Activated T-cell treated with anti-CD3 and anti-CD28 coated beads, Interleukin-2, amount 50 U/mL, for 4 hours (primary cell): ENCODE measurements at places on chromosomes 12 and 14.

DNA sequence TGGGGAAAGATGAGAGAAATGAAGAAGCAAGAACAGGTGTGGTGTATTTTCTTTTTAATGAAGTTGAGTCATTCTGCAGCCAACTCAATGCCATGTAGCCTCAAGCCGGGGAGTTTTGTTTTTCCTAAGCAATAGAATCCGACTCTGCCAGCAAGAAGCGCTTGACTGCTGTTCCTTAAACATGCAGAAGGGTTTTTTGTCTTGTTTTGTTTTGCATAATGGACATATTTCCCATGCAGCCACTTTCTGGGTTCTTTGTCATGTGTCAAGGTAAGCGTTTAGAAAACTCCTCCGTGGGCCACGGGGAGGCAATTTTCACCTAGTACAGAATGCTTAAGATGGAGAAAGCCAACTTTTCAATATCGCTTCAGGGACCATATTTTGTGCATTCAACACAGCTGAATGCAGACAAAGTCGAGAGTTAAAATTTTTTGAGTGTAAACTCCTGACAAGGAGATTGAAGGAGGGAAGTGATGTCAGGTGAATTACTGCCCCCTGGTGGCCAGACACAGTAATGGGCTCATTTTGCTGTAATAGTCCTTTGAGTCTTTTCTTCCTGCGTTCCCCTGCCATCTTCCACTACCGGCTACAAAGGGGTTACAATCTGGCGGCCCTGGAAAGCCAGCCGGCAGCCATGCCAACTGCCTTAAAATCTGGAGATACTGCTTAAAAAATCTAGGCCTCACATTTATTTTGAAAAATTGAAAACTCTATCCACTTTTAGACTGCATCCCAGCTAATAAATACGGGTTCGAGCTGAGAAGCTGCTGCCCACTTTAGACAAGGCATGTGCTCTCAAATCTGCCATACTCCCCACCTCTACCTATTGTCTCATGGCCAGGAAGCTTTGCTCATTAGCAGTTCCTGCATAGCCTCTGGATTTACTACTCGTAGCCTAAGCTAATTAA, 3.2 kb upstream of the FICD start:
- DNase-seq = peak; percentile 76

DNA sequence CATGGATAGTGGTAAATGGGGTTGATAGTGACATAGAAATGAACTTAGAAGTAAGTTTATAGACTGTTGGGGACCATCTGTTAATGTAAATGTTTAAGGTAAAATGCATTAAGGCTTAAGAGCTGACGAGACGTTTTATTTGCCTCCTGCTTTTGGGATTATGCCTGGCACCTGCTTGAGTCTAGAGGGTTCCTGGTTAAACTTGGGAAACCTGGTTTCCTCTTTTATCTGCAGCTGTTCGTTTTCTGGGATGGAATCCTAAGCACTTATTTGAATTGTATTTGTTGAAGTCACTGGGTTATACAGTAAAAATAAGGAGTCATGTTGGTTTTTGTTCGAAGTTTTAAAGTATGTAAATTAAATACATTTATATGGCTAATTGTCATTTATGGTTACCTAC, 914.7 kb downstream of the NRXN3 start:
- no peak for DNase-seq

DNA sequence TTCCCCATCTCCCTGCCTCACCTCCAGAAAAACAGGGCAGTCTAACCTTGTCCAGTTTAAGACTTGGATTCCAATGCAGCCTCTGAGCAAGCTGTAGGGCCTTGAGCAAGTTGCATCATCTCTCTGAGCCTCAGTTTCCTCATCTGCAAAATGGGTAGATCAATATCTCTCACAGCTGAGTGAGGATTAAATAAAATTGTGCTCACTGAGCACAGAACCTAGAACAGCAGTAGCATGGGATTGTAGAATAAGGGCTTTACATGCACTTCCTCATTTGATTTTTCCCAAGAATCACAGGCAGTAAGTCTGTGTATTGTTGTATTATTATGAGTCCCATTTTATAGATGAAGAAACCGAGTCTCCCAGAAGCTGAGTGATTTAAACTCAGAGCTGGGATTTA, 2.0 kb downstream of the DTX1 start:
- no peak for DNase-seq

GRCh38 chr12:44507461-44507860, 368.7 kb downstream of the NELL2 start:
- DNase-seq = no peak

DNA sequence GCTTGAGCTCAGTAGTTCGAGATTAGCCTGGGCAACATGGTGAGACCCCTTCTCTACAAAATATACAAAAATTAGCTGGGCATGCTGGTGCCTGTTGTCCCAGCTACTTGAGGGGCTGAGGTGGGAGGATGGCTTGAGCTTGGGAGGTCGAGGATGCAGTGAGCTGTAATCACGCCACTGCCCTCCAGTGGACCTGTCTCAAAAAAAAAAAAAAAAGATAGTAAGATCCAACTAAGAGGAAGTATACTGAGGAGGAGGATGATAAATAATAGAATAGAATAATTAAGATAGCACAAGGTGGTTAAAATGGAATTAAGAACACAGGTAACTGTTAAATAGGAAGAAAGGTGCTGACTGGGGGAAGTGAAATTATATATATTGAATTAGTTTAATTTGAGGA, 37.0 kb upstream of the BAZ1A start:
- DNase-seq = no peak
